Glutamatergic neuron (in vitro differentiated cells): ENCODE measurements at places on chromosomes 16 and 17. TPM values are rescaled to one million over a fixed set of nuclear protein-coding genes. Genes with fewer than 3 reads are reported as not detected.

GRCh38 chr16:3836641-3837040 is 43.9 kb downstream of the CREBBP start:
- no peak for DNase-seq

DNA sequence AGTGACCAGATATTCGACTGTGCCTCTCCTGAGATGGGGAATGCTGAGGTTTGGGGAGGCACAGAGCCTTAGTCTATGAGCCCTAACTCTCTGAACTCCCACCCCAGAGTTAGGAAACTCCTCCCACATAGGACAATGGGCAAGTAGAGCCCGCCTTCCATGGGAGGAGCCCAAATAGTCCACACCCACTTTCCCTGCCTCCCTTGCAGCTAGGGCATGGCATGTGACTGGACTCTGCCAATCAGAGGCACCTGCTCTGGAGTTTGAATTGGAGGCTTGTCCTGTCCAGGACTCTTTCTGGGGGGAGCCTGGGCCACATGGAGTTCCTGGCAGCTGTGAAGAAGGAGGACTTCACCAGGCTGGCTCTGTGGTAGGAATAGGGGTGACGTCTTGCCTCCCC is 48.4 kb downstream of the SOCS1 start:
- DNase-seq = no peak

Gene TMIGD1
- total RNA-seq = not detected

Gene CCL7
- not detected for total RNA-seq

DNA sequence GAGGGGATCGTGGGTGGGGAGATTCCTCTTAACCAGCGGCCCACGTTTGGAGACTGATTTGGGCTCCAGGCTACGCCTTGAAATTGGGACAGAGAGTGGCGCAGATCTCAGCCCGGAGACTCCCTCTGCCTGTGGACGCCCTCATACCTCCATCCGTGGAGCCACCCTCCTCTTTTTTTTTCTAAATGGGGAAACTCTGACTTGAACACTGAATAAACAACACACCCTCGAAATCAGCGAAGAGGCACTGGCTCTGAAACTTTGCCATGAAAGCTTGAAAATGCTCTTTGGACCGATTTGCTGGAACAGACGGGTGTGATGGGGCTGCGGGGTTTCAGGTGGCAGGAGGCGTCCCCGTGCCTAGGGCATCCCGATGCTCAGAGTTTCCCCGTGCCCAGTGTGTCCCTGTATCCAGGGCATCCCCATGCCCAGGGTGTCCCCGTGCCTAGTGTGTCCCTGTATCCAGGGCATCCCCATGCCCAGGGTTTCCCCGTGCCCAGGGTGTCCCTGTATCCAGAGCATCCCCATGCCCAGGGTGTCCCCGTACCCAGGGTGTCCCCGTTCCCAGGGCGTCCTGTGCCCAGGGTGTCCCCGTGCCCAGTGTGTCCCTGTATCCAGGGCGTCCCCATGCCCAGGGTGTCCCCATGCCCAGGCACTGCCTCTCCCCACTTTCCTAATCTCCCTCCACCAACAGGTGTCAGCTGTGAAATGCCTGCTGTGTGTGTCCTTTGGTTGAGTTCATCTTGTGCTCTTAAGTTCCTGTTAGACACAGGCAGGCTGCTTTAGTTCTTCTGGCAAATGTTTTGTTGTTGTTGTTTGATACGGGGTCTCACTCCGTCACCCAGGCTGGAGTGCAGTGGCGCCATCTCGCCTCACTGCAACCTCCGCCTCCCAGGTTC is 187.0 kb downstream of the SEC14L1 start:
- no peak for DNase-seq

DNA sequence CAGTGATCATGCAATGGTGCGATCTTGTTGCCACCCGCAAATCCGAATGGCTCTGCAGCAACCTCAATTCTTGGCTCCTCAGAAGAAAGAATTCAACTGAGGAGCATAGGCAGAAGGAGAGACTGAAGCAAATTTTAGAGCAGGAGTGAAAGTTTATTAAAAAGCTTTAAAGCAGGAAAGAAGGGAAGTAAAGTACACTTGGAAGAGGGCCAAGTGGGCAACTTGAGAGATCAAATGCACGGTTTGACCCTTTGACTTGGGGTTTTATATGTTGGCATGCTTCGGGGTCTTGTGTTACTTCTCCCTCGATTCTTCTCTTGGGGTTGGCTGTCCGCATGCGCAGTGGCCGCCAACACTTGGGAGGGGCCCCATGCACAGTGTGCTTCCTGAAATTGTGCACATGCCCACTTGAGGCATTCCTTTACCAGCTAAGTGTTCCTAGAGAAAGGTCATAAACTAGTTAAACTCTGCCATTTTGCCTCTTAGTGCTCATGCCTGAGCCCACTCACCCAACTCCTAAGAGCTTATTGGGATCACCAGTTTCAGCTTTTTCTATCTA is 36.7 kb downstream of the ZNRF1 start:
- DNase-seq = no peak

Gene SOST
- total RNA-seq = not detected

GRCh38 chr17:44910231-44911106 is 4.8 kb downstream of the GFAP start:
- DNase-seq = no peak
